Neural crest cell (in vitro differentiated cells): ENCODE measurements at places on chromosomes 1 and 21.
A peak's percentile ranks its signal among the peaks of the same experiment; 100 is the strongest.

DNA sequence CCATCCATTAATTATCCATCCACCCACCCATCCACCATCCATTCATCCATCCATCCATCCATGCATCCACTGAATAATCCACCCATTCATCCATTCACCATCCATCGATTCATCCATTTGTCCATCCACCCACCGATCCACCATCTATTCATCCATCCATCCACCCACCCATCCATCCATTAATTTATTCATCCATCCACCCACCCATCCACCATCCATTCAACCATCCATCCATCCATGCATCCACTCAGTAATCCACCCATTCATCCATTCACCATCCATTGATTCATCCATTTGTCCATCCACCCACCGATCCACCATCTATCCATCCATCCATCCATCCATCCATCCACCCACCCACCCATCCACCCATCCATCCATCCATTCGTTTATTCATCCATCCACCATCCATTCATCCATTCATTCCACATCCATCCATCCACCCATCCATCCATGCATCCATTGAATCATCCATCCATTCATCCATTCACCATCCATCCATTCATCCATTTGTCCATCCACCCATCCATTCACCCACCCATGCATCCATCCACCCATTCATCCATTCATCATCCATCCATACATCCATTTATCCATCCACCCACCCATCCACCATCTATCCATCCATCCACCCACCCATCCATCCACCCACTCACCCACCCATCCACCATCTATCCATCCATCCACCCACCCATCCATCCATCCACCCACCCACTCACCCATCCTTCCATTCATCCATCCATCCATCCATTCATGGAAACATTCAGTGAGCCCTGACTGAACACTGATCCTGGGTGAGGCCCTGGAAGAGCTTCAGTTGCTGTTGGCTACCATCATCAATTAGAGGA, 83.4 kb upstream of the ARHGEF16 start:
- no peak for DNase-seq
- H3K36me3 ChIP-seq: no peaks in the 10 kb centered on the region
- no peak overlapping the region for H3K27ac ChIP-seq
- peaks cover 23% of the 10 kb centered on the region for H3K4me1 ChIP-seq

DNA sequence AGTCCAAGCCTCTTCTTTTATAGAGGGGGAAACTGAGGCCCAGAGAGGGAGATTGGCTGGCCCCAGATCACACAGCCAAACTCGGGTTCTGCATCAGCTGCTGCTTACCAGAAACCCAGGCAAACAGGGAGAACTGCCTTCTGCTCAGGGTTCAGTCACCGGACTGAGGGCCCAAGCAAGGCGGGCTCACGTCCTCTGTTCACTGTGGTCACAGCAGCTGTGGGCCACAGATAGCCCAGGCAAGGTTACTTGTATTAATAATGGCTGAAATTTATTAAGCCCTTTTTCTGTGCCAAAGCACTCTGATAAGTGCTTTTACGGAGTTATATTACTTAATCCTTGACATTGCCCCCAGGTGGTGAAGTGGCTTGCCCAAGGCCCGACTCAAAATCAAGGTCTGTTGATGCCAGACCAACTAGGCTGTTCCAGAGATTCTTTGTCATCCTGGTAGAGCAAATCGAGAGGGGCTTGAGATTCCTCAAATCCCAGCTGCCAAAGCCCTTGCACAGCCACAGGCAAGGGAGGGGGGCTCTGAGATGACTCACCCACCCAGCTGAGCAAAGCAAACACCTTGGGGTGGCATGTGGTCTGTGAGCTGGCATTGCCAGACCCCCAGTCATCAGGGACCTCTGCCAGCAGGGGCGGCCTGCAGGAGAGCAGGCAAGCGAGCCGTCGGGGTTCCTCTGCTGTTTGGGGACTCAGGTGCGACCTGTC, 36.5 kb downstream of the EPHB2 start:
- peaks cover 13% of the 10 kb centered on the region for H3K4me1 ChIP-seq
- H3K27ac ChIP-seq: no peak overlapping the region
- no peaks in the 10 kb centered on the region for H3K36me3 ChIP-seq
- no peak overlapping the region for H3K4me3 ChIP-seq
- DNase-seq: no peak
- H3K27me3 ChIP-seq: no peaks in the 10 kb centered on the region

- peaks cover 3% of the 10 kb centered on the region for H3K4me1 ChIP-seq
- no peak overlapping the region for H3K4me3 ChIP-seq
- H3K27me3 ChIP-seq: no peaks in the 10 kb centered on the region
These were observed 16.2 kb downstream of the PTTG1IP start for GRCh38 chr21:44857127-44857892.

DNA sequence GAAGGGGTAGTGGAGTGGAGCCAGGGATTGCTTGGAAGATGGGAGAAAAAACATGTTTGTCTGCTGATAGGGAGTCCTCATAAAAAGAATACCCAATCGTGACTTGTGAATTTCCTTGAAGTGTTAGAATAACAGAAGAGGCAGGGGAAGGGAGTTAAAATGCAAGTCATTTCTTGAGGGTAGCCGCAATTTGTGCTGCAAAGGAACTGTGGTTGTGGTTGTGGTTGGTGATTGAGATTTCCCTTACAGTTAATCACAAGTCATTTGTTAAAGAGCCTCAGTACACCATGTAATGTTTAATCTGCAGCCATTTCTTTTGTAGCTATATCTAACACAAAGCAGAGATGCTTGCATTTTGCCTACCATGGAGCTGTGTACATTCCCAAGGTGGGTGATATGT, 38.5 kb upstream of the EGLN1 start:
- no peaks in the 10 kb centered on the region for H3K4me1 ChIP-seq
- no peak for DNase-seq
- no peak overlapping the region for H3K4me3 ChIP-seq
- H3K36me3 ChIP-seq: peaks cover 8% of the 10 kb centered on the region

DNA sequence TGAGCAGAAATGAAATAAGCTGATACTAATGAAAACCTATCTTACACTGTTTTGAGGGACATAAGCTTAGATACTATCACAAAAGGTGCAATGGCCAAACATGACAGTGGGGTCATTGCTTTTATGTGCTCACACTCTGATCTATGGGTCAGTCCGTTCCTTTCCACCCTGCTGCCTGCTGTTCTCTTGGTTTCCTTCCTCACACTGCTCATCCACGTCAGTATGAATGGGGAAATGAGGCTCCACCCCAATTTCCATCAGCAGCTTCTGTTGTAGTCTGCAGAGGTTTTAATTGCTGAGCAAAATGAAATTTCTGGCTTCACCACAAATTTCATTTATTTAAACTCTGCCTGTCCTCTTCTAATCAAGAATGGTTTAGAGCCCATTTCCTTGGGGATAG, 155.2 kb downstream of the GABPA start:
- H3K4me3 ChIP-seq: no peak overlapping the region
- no peaks in the 10 kb centered on the region for H3K27me3 ChIP-seq
- no peak for DNase-seq
- H3K36me3 ChIP-seq: peaks cover 40% of the 10 kb centered on the region

DNA sequence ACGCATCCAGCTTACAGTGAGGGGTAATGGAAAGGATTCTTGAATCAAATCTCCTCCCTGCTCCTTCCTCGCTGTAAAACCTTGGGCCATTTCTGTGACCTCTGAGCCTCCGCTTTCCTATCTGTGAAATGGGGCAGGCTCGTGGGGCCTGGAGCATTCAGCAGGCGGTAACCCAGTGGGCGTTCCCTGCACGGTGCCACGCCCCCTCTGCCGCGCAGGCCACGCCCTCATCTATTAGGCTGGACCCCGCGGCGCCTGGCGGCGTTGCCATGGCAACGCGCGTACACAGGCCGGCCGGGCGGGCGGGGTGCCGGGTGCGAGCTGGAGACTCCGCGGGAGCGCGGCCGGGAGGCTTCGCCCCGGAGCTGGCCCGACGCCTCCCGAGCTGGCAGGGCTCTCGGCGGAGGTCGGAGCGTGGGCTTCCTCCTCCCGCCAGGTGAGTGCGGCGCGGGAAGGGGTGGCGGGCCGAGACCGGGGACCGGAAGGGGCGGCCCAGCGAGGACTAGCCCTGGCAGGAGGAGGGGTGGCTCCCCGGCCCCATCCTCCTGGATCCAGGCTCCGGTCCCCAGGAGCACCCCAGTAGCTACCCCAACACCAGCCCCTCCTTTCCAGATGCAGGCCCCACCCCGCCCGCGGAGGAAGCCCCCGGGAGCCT, at the start of gene FHAD1:
Gene FHAD1, plus strand, starts transcription at position 264 of the 655 bp plus-strand sequence. CDS start 4,562 bp downstream, outside the sequence.
- no peaks in the 10 kb centered on the region for H3K36me3 ChIP-seq
- H3K4me1 ChIP-seq: peaks cover 48% of the 10 kb centered on the region
- H3K27ac ChIP-seq: peak within 1 kb of the TSS; percentile 89

GRCh38 chr1:100215101-100215500, 34.5 kb downstream of the DBT start:
- H3K27me3 ChIP-seq: no peaks in the 10 kb centered on the region
- no peaks in the 10 kb centered on the region for H3K36me3 ChIP-seq
- H3K4me1 ChIP-seq: no peaks in the 10 kb centered on the region
- no peak overlapping the region for H3K27ac ChIP-seq

- no peak overlapping the region for H3K27ac ChIP-seq
- no peaks in the 10 kb centered on the region for H3K27me3 ChIP-seq
- no peak overlapping the region for H3K4me3 ChIP-seq
- no peaks in the 10 kb centered on the region for H3K36me3 ChIP-seq
- DNase-seq: no peak
- peaks cover 3% of the 10 kb centered on the region for H3K4me1 ChIP-seq
These were observed 25.4 kb upstream of the SLC16A1 start for GRCh38 chr1:112981426-112981825.

DNA sequence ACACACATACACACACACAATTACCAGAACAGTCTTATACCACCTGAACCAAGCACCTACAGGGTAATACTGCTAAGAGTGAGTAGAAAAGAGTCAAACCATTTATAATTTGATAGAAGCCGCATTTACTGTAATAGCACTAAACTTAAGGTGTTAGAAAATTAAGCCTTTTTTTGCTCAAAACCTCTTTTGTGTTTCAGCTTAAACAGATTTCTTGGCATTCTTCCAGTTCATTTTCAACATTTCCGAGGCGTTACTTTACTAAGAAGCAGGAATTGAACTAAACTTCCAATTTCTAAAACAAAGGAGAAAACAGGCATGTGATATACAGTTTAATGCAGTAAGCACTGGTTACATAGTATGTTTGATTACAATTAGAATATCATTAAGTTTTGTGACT, 387.2 kb downstream of the NCAM2 start:
- no peaks in the 10 kb centered on the region for H3K36me3 ChIP-seq
- H3K4me1 ChIP-seq: no peaks in the 10 kb centered on the region
- no peaks in the 10 kb centered on the region for H3K27me3 ChIP-seq
- H3K4me3 ChIP-seq: no peak overlapping the region
- no peak overlapping the region for H3K27ac ChIP-seq

DNA sequence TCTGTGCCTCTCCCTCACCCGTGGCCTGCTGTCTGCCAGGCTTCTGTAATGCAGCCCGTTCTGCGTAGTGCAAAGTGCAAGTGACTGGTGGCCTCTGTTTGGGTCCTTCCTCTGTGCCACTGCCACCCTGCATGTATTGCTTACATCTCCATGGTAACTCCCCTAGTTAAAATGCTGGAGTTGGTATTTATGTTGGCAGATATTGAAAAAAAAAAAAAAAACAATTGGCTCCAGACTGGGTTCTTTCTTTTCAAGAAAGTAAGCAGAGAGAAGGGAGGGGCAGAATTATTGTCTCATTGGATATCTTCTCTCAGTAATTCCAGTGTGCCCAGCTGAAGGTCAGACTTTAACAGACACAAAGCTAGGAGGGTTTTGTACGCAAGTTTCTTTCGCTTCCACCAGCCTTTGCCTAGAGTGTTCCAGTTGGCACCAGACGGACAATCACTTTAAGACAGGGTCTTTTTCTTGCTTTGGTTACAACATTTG, 242.3 kb downstream of the PBX1 start:
- no peak overlapping the region for H3K27ac ChIP-seq
- peaks cover 15% of the 10 kb centered on the region for H3K36me3 ChIP-seq
- no peaks in the 10 kb centered on the region for H3K27me3 ChIP-seq
- no peak overlapping the region for H3K4me3 ChIP-seq

- H3K4me3 ChIP-seq: no peak overlapping the region
- H3K27ac ChIP-seq: no peak overlapping the region
- DNase-seq: no peak
- H3K27me3 ChIP-seq: no peaks in the 10 kb centered on the region
- H3K4me1 ChIP-seq: no peaks in the 10 kb centered on the region
These were observed 862.7 kb downstream of the PLA2G4A start for GRCh38 chr1:187691439-187691838.

DNA sequence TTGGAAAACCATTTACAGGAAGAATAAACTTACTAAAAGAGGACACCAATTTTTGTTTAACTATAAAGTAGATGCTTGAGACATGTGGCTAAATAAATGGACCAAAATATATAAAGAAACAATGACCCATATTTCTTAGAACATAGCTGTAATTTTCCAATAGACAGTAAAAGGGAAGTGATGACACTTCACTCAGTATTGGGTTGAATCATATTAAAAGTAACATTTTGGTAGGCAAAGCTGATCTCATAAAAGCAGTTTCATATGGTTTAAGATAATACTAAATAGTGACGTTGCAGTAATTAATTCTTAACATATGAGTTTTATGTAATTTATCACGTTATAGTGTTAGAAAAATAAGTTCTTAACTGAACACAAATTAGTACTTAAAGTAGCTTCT, 308.9 kb upstream of the RUNX1 start:
- no peaks in the 10 kb centered on the region for H3K4me1 ChIP-seq
- no peaks in the 10 kb centered on the region for H3K27me3 ChIP-seq
- no peak overlapping the region for H3K4me3 ChIP-seq
- H3K27ac ChIP-seq: no peak overlapping the region

DNA sequence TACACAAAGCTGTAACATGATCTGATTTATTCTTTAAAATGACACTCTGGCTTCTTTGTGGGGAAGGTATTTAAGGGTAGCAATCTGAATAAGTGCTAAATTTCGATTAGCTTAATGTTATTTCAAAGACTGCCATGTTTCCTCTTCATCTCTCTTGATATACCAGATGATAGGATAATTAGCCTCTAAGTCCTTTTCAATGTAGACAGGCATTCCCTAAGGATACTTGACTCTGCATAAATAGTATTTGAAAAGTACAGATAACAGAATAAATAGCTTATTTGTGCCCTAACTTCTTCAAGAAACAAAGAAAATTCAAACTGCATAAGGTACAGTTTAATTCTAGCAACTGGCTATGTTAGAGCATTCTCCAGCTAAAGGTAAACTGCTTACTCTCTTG, 46.2 kb downstream of the ARHGAP29 start:
- peaks cover 10% of the 10 kb centered on the region for H3K4me1 ChIP-seq
- no peaks in the 10 kb centered on the region for H3K36me3 ChIP-seq
- DNase-seq: no peak
- H3K4me3 ChIP-seq: no peak overlapping the region
- H3K27me3 ChIP-seq: no peaks in the 10 kb centered on the region
- no peak overlapping the region for H3K27ac ChIP-seq

DNA sequence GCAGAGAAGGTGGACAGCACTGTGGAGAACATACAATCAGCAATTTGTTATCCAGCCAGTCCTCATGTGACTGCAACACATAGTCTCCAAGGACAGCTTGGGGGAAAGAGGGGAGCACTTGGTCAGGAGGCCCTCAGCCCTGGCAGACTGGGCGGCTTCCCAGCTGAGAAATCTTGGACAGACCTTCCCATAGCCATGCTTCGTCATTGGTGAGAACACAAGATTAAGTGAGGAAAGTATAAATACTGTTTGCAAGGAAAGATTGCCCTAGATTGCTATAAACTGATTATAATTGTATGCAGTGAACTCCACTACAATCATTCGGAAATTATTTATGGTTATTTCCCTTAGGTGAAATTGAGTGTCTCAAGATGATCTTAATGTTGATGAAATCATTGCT, 131.5 kb downstream of the LMX1A start:
- no peak overlapping the region for H3K4me3 ChIP-seq
- peaks cover 52% of the 10 kb centered on the region for H3K27me3 ChIP-seq
- H3K4me1 ChIP-seq: peaks cover 10% of the 10 kb centered on the region
- DNase-seq: no peak
- H3K36me3 ChIP-seq: no peaks in the 10 kb centered on the region
- no peak overlapping the region for H3K27ac ChIP-seq
